ENCODE measurements at places on chromosomes 6 and 20.

DNA sequence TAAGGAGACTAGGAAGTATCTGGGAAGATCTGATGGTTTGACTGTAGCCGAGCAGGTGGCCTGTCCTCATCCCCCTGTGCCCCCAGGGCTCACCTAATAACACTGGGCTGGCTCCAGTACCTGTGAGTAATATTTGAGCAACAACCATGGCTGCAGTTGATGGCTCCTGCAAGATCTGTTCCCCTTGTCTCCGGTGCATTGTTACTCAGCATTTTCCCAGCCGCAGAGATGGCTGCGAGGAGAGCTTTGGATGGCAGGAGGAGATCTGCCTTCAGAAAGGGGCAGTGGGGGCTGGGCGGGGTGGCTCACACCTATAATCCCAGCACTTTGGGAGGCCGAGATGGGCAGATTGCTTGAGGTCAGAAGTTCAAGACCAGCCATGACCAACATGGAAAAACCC is 39.3 kb downstream of the PTK7 start:
- DNase-seq, result no peak

GRCh38 chr20:50957276-50957675 is 1.1 kb downstream of the DPM1 start:
- DNase-seq, result no peak

DNA sequence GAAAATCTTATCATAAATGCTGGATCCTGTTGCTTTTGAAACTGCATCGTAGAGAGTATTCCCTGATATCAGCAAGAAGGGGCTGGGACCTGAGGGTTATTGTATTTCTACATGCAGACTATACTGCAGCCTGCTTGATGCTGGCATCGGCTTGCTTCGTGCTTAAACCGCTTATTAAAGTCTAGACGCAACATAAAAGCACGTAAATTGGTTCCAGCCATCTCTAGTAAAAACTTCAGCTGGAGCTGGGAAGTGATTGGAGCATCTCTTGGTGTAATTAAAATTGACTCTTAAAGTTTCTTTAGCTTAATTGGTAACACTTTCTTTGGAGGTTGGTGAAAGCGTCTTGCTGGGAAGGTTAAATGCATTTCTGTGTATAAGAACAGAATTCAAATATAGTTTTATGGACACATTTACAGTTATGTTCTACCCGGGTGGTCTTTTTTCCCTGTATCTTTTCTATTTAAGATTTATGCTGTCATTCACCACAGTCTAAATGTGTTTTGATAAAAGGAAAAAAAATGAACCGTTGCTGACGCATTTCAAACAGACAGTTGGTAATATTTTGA is 139.0 kb upstream of the JAG1 start:
- DNase-seq, result no peak

- DNase-seq, result no peak
These were observed 326 bp downstream of the ZMYND8 start for GRCh38 chr20:47356220-47356525.

DNA sequence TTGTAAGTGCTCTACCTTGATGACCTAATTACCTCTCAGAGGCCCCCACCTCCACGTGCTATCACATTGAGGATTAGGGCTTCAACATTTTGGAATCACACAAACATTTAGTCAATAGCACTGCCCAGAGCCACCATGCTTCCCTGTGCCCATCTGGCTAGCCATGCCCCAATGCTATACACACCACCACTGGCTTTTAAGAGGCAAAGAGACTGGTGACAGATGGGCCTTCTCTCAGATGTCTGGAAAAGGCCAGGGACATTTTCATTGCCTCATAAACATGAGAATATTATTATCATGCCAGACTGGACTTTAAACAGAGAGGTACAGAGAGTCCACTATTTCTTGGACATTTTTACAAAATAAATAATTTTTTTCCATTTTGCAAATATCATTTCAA is 29.8 kb downstream of the TRMT6 start:
- no peak for DNase-seq

GRCh38 chr6:19804205-19805128 is 32.7 kb upstream of the ID4 start:
- DNase-seq, result no peak

GRCh38 chr6:87641065-87641692 is 51.2 kb downstream of the ORC3 start:
- no peak for DNase-seq

DNA sequence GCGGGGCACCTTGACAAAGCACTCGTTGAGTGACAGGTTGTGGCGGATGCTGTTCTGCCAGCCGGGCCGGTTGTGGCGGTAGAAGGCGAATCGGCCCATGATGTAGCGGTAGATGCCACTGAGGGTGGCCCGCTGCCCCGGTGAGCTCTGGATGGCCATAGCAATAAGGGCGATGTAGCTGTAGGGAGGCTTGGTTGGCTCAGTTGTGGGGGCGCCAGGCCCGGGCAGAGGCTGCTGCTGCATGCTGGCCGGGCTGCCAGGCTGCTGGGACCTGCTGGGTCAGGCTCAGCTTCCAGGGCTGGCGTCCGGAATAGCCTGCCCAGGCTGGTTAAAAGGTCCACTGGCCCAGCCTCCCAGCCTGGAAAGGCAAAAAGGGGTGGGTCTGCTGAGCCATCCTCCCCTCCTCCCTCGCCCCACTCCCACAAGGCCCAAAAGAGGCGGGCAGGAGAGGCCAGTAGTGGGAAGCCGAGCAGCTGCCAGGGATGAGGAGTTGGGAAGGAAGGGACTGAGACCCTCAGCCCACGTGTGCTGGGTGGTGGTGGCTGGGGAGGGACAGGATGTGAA is at the start of gene FOXS1:
Gene FOXS1, minus strand, starts transcription at position 305 of the 564 bp plus-strand sequence. Its CDS starts 62 bp downstream, at position 243.
- no peak for DNase-seq

GRCh38 chr6:165574220-165575157 is 88.6 kb downstream of the PDE10A start:
- no peak for DNase-seq

GRCh38 chr6:103236923-103237322 is 1622.8 kb downstream of the HACE1 start:
- no peak for DNase-seq

DNA sequence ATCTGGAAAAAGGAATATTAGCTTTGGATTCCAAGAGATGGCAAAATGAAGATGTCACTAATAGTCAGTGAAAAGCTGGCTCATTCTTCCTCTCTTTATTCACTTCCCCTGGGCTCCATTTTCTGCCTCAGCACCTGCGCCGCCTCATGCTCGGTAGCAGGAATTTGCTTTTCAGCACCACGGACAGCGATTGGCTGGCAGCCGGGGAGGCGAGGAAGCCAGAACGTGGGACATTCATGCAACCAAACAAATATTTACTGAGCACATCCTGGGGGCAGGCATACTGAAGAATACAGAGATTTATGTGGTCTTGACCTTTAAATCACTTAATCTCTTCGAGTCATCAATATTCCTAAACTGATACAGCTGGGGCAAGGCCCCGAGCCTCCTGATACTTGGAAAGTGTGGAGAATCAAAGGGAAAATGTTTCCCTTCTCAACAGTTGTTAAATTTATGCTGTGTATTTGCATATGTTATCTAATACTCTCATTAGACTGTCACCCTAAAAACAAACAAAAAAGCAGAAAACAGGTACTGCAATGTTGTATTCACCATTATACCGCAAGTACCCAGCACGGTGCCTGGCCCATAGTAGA is 12.1 kb upstream of the PDYN start:
- peak; percentile 21 for DNase-seq

GRCh38 chr6:63764318-63764916 is 128.8 kb downstream of the PHF3 start:
- DNase-seq, result peak; percentile 32

DNA sequence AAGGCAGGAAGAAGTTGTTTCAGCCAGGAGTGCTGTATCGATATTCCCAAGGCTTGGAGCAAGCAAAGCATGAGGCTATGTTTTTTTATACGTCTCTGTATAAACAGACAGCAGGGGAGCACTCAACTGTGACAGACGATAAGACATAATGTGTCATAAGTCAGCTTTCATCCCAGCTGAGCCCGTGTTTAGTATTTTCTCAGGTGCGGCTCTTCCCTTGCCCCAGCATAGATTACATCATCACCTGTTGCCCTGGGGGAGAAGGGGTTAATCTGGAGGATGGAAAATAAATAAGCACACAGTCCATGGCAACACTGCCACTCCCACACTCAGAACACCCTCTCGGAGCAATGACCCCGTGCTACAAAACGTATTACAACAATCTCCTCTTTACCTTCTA is 22.1 kb upstream of the KCNK5 start:
- no peak for DNase-seq

GRCh38 chr6:53090576-53090975 is 25.4 kb downstream of the FBXO9 start:
- DNase-seq, result no peak

DNA sequence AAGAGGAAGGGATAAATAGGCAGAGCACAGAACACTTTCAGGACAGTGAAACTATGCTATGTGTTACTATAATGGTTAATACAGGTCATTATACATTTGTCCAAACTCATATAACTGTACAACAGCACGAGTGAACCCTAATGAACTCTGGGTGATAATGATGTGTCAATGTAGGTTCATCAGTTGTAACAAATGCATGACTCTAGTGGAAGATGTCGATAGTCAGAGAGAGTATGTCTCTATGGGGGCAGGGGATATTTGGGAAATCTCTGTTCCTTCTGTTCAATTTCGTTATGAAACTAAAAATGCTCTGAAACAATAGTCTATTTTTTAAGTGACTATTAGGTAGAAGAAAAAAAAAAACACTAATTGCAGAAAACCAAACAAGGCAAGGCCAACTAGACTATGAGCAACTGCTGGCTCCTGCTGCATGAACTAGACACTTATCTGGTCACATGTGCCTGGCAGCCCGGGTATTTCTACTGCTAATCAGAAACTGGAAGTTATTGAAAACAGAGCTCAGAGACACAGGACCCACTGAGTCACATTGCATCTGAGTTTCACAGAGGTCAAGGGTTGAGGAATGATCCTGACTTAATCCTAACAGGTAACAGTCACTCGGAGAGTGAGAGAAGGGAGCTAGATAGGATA is 97.9 kb downstream of the ISM1 start:
- DNase-seq, result no peak

DNA sequence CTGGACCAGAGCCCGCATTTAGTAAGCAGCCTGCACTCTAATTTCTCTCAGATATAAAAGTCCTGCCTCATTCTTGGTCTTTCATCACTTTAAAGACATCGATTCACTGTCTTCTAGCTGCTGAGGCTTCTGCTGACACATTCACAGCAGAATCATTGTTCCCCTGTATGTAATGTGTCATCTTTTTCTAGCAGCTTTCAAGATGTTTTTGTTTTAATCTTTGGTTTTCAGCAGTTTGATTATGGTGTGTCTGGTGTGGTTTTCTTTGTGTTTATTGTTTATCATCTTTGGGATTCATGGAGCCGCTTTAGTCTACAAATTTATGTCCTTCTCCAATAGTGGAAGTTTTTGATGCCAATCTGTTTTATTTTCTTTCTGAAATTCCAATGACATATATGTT is 157.3 kb upstream of the STMND1 start:
- no peak for DNase-seq

DNA sequence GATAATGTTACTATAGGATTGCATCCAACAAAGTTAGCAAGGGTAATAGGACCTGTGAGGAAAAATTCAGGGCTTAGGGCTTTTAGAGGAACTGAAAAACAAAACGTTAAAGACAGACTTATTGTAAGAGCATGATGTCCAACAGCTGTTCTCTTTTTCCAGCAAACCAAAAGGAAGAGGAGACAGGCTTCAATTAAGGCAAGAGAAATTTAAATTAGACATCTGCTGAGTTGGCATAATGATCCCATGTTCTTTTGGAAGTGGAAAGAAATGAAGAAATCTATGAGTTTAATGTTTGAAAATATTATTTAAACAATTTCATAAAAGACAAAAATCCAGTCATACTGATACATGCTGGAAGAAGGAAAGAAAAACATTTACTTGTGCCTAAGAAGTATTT is 95.7 kb upstream of the HMGCLL1 start:
- DNase-seq, result no peak

GRCh38 chr6:37369321-37370201 is 15.8 kb downstream of the RNF8 start:
- no peak for DNase-seq

GRCh38 chr20:1086277-1087213 is 31.9 kb upstream of the PSMF1 start:
- no peak for DNase-seq

DNA sequence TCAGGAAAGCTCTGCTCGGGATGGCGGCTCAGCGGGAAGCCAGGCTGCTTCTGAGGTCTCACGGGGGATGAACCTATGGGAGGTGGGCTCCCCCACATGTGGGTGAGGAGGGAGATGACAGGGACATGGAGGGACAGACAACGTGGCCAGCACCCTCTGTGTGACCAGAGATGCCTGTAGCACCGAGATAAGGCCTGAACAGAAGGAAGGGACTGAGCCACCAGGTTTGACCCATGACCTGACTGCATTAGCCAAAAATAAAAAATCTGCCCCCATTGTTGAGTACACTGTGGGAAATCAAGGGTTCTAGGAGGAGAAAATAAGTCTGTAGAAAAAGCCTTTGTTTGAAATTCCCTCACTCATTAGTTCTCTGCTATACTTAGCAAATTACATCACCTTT is 105.7 kb downstream of the RNASET2 start:
- DNase-seq, result no peak

DNA sequence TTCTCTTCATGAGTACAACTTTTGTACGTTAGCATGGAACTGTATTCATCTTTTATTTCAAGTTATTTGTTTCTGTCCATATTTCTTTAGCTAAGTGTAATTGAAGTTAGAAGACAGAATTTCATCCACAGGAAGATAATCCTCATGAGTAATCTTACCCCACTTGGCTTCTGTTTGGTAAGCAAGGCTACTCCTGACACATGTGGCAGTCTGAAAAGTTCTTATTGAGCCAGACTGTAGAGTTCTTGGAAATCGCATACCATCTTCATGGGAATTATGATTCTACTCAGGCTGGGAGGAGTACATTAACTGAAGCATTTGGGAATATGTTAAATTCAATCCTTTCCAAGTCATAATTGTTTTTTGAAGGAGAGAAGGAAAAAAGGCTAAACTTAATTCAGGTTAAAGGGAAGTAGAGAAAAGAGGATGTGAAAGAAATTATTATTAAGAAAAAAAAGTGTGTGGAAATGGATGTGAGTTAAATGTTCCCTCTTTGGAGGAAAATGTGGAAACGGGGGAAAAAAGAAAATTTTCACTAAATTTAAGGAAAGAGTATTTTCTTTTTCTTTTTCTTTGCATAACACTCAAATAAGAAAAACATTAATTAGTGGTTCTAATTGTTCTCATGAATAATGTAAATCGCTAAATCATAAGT is 41.5 kb upstream of the TENT5A start:
- no peak for DNase-seq

DNA sequence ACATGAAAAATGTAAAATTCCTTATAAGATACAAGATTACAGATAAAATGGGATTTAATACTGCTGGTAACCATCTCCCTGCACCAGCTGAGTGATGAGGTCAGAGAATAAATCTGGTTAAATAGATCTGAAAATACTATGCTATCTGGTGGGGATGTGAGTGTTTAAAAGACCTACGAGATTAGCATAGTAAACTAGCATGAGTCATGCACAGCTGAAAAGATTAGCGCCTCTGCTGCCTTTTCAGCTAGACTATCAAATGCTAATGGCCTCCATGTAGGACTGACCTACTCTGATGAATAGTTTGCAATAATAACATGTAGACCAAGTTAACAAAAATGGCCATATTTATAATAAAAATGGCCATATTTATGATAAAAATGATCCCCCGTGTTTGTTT is 553.3 kb downstream of the C6orf118 start:
- DNase-seq, result no peak

GRCh38 chr6:137989664-137990063 is 117.6 kb downstream of the PERP start:
- DNase-seq, result no peak

GRCh38 chr6:5124526-5124925 is 39.4 kb downstream of the PPP1R3G start:
- no peak for DNase-seq

- no peak for DNase-seq
These were observed 89.6 kb upstream of the TOX2 start for GRCh38 chr20:43825051-43825402.

Data from central memory CD4-positive, alpha-beta T cell (primary cell).